ENCODE measurements at places on chromosomes 3 and 15. TPM values are rescaled to one million over a fixed set of nuclear protein-coding genes. Genes with fewer than 3 reads are reported as not detected.

GRCh38 chr15:26773917-26774316 lies 1.1 kb upstream of the GABRB3 start:
- DNase-seq, result no peak

- no peak for DNase-seq
These were observed 199.4 kb upstream of the MRPL3 start for GRCh38 chr3:131702146-131702545.

UBAP1L gene
- 14.2 TPM for total RNA-seq

NDN gene
- total RNA-seq, result 3.0 TPM

PCLAF gene
- 90.0 TPM for total RNA-seq

Measured in natural killer cell treated with Interleukin-12 subunit alpha and Interleukin-12 subunit beta and Interleukin-15 and Interleukin-18, amount 100 ng/mL, for 72 hours (primary cell).